Jurkat, Clone E6-1 (cell line): ENCODE measurements at places on chromosomes 7 and 10.

DNA sequence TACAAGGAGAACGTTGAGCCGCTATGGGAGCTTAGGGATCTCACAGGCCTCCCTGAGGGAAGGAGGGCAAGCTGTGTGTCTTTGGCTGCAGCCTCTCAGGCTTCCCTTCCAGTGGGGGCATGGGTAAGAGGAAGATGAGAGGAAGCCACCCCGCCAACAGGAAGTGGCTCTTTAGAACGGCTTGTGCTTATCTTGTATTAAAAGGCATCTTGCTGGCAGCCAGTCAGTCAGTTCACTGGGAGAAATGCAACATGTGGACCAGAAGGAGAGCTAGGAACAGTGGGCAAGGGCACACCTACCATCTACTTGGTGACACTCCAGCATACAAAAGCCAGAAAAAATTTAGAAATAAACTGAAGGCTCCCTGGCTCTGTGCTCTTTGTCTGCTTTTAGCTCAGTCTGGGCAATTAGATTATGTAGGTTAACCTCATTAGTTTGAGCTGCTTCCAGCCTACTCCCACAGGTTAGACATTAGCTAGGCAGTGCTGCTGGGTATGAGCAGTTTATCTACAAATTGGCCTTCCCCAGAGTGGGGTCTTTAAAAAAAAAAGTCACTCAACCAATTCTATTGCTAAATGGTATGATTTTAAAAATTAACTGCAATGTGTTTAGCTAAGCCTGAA is 595.9 kb downstream of the KCNMA1 start:
- peak; percentile 90 for DNase-seq

- DNase-seq: no peak
Measured at GRCh38 chr10:113515161-113515560, 37.7 kb upstream of the HABP2 start.

DNA sequence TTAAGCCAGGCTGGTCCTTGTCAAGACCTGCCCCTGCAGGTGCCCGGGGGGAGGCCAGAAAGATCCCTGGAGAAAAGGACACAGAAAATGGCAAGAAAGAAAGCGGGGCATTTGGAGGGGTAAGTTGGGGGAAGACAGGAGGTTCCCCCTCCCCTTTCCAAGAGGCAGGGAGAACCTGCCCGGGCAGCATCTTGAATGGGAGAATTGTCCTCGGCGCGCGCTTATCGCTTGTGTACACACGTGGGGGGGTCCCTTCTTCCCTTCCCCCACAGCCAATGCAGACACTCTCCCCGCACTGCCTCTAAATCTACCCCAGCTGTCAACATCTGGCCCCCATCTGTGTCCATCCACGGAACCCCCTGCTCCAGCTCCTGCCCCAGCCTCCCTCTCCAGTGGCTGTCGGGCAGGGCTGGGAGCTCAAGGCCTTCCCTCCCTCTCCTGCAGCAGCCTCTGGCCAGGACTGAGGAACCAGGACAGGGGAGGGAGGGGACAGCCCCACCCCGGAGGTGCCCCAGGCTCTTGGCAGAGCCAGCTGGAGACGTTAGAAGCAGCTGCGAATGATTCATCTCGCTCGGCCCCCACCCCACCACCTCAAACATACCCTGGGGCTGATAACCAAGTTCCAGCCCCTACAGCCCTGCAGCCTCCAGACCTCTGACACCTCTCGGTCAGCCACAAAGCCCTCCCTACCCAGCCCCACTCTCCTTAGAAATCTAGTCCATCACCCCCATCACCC is 25.3 kb downstream of the EPHB4 start:
- no peak for DNase-seq

GRCh38 chr7:84471576-84471975 is 277.0 kb upstream of the SEMA3A start:
- no peak for DNase-seq

DNA sequence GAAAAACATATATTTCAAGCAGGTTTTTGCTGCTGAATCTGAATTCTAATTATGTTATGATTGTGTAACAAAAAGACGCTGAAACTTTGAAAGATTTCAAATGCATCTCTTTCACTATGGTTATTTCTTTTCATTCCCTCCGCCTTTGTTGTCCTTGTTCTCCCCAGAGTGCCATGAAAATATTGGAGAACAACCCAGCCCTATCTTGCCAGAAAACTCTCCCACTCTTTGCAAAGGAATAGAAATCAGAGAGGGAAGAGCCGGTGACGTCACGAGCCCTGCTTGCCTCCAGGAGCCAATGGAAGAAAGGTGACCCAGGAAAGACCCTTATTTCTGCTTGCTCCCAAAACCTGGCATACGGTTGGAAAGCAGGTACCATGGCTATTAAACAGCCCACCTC is 3.4 kb downstream of the GFRA1 start:
- no peak for DNase-seq

- no peak for DNase-seq
Measured at GRCh38 chr7:34190299-34190698, 285.0 kb downstream of the BMPER start.

DNA sequence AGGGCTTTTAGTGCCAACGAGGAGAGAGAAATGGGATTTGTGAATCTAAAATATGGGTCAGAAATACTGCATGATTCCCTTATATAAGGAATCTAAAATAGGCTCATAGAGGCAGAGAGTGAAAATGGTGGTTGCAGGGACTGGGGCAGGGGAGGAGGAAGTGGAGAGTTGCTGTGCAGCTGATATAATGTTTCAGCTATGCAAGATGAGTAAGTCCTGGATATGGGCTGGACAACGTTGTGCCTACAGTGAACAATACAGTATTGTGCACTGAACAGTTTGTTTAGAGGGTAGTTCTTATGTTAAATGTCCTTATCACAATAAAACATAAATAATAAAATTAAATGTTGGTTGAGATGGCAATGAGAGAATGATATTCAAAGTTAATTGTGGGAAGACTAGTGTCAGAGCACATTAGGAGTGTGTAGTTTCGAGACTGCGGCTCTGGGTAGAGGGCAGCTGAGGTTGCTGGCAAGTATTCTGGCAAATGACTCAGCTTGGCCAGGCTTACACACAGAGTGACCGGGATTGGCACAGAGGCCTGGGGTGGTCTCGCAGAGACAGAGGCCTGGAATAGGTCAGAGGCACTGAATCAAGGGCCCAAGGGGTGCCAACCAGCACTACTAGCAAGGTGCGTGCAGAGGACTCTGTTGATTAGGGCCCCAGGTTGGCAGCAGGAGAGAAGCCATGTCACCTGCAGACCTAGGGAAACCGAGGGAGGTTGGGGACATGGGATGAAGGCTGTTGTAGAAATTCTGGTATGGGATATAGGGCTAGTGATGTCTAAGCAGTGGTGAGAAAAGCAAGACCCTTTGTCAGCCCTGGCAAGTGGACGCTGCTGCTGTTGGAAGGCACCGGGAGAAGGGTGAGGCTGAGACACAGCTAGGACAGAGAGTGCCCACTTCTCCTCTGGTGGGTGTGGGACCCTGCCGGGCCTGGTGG is 2.8 kb upstream of the DEPP1 start:
- no peak for DNase-seq

DNA sequence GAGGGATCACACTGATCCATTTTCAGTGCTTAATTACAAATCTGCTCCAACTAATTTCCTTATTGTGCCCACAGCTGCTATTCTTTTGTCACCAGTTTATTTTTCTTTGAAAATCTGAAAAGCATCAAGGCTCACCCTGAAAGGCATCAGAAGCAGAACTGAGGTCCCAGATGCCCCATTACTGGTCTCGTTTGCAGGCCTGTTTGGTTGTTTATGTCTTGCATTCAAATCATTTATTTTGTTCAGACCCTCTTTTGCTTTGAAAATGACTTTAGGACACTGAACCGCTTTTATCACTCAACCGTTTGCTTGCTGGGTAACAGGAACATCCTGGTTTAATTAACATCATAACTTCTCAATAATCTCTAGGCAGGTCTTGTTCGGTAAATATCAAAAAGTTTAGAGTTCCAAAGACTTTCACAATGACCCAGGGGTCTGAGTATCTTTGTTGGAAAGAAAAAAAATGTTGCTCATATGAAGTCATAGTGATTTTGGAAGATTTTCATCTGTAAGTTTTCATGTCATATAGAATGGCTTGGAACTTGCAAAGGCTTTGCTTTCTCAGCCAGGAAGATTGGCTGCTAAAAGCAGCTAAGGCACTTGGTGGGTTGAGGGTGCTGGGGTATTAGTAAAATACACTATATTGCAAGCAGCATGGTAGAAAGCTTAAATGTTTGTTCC is 398.3 kb upstream of the NPVF start:
- DNase-seq: no peak

GRCh38 chr10:25642721-25643120 is 291.3 kb upstream of the MYO3A start:
- no peak for DNase-seq

- no peak for DNase-seq
Measured at GRCh38 chr10:130038611-130039109, 72.0 kb downstream of the C10orf143 start.

DNA sequence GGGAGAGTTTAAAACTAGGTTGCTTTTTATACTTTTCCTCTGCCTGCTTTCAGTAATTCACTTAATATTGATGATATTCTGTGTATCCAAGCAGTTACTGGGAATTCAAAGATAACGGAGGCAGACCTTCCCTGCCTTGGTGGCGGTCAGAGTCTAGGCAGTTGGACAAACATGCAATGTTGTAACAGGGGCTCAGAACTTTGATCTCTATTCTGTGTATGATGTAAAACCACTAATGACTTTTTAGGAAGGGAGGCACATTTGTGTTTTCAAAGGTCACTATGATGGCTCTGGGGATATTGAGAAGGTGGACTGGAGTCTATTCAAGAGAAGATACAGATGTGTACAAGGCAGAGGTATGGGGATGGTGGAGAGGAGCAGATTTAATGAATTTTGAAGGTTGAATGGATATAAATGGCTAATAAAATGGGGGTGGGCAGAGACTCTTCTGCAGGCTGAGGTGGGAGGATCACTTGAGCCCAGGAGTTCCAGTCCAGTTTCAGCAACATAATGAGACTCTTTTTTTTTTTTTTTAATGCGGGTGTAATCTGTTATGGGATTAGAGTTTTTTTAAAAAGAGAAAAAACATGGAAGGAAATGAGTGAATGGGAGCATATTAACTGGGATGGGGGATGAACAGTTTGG is 5.7 kb upstream of the PON2 start:
- no peak for DNase-seq

DNA sequence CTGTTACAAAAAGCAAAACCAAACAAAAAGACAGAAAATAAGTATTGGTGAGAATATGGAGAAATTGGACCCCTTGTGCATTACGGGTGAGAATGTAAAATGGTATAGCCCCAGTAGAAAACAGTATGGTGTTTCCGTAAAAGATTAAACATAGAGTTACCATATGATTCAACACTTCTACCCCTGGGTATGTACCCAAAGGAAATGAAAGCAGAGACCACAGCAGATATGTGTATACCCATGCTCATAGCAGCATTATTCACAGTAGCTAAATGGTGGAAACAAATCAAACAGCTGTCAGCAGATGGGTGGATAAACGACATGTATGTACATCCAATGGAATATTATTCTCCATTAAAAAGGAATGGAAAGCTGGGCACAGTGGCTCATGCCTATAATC is 42.4 kb downstream of the STARD3NL start:
- no peak for DNase-seq

GRCh38 chr7:92834507-92835260 is 1.7 kb downstream of the CDK6 start:
- no peak for DNase-seq

- no peak for DNase-seq
Measured at GRCh38 chr7:153522261-153522660, 529.9 kb upstream of the DPP6 start.

DNA sequence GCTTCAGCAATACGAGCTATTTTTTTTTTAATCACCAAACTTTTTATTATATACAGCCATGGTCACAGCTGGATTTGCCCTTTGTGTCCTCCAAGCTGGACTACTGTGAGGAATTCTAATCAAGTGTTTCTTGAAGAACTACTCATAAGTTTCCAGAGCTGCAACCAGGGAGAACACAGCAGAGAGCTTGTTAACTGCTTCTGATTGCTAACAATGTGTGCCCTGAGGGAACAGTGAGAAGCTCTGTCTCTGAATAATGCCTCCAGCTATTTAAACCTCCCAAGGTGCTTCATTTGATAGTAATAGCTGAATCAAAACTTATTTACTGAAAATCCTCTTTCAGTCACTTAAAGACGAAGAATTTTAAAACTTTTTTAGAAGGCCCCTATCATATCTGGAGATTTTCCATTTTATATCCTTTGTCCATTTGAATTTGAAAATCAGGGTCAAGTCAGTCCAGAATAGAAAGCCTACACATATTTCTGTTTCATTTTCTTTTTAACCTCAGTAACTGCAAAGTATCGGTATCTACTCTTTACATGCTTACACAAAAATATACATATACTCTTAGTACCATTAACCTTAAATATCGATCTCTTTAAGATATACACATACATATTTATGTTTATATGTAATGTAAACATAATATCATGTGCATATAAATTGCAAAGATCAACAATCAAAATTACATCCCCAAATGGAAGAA is 1024.2 kb downstream of the GRM8 start:
- no peak for DNase-seq

DNA sequence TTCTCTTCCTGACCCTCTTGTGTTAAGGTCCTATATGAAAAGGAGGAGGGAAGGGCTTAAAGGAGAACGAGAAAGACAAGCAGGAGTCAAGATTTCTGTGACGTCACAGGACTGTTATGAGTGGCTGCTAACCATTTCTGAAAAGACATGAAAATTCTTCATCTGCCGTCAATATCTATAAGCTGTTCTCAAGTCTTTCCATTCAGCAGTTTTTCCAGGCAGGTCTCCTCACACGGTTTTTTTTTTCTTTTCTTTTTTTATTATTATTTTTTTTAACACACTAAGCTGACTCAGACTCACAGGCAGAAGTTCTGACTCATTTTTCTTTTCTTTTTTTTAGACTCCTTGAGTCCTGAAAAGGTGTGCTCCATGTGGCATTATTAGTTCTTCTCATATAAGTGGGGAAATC is 72.0 kb downstream of the DGKI start:
- DNase-seq: no peak

DNA sequence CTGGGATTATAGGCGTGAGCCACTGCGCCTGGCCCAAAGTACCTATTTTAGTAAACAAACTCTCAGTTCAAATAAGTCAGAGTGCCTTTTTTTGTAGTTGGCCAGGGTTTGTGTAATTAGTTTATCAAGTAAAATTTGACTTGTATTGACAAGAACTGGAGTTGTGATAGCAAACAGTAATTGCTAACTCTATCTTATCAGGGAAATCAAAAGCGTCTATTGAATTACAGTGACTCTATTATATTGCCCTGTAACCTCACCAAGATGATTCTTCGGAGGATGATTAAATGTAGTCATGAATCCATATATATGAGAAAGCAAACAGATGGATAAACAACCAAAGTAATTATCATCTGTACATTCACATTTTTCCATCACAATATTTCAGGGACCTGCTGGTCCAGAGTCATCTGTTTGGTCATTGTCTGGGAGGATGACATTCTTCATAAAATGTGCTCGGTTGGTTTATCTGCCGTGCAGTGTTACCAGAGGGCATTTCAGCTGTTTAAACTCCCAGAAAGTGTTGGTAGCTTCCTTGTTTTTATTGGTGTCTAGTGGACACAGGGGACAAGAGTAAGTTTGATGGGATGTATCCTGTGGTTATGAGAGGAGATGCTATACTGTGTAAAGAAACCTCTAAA is 35.6 kb downstream of the DOCK1 start:
- no peak for DNase-seq

GRCh38 chr10:3977761-3978160 is 192.8 kb upstream of the KLF6 start:
- no peak for DNase-seq
